SK-MEL-5 (cell line): ENCODE measurements at places on chromosomes 3 and 15. TPM values are rescaled to one million over a fixed set of nuclear protein-coding genes. Genes with fewer than 3 reads are reported as not detected.
A peak's percentile ranks its signal among the peaks of the same experiment; 100 is the strongest.

GRCh38 chr3:72199530-72199929 is 414.6 kb upstream of the PROK2 start:
- no peak for DNase-seq

DNA sequence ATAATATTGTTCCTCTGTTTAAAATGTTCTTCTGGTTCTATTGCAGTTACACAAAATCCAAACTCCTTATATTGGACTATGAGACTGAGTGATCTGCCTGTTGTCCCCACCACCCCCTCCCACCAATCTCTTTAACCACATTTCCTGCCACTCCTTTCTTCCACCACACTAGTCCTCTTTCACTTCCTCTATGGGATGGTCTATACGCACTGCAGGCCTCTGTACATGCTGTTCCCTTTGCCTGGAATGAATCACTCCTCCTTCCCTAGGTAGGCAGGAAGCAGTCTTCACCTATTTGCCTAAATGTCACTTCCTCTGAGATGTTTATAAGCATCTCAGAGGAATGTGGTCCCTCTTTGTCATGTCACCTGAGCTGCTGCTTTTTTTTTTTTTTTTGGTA is 4.0 kb downstream of the MAP2K1 start:
- no peak for DNase-seq

- peak; percentile 57 for DNase-seq
These were observed 14.6 kb downstream of the HDAC11 start for GRCh38 chr3:13494463-13495350.

DNA sequence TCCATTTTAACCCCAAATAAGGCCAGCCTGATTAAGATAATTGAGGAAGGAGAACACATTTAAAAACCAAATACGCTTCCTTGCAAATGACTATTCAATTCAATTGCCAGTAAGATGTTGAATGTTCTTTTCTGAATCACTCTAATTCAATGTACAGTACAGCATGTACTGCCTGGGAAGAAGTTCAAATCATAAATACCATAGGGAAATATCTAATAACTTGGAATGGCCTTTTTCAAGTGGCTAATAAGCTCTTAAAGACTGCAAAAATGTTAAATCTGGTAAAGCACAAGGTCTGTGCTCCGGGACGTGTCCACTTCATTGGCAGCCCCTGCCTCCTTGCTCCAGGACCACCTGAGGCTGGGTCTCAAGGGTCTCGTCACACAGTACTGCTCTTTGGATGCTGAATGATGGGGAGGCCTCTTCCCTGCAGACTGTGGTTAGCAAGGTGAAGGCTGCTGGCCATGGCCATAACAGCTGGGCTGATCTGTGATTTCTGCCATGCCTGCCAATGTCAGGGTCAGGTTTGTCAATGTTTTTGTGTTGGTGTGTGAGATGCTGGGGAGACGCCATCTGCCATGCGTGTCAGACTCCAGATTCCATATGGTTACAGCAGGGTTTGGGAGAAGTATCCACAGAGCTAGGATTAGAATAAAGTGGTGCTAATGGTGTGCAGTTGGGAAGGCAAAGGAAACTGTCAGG is 300.5 kb downstream of the ADAMTS17 start:
- DNase-seq: no peak

DNA sequence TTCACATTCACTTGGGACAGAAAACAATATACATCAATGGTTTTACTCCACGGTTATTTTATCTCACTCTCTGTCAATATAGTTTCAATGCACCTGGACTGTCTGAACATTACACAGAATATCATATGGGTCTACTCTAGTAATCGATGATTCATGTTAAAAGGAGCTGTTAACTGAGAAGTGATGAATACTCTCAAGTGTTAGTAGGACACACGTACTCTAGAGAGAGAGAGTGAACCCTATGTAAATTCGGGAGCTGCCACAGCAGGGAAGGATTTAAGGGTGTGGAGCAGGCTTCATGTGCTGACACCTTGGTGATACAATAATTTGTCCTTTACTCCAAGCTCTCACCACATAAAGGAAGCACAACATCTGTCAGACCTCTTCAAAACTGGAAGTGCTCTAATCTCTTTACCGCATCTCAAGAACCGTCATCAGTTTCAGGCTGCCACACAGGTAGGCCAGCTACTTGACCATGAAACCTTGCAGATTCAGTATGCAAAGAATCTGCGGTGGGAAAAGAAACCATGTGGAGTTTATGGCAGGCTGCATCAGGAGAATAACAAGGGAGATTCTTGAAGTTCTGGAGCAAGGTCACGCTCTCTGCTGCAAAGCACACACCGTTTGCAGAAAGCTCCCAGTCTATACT is 199.2 kb upstream of the TMC3 start:
- DNase-seq: no peak

- DNase-seq: no peak
These were observed 175.4 kb upstream of the LINGO1 start for GRCh38 chr15:77808075-77808474.

- DNase-seq: no peak
These were observed 70.4 kb upstream of the ATP11B start for GRCh38 chr3:182722907-182723306.

GRCh38 chr3:60552581-60552980 is 698.7 kb downstream of the FHIT start:
- no peak for DNase-seq

DNA sequence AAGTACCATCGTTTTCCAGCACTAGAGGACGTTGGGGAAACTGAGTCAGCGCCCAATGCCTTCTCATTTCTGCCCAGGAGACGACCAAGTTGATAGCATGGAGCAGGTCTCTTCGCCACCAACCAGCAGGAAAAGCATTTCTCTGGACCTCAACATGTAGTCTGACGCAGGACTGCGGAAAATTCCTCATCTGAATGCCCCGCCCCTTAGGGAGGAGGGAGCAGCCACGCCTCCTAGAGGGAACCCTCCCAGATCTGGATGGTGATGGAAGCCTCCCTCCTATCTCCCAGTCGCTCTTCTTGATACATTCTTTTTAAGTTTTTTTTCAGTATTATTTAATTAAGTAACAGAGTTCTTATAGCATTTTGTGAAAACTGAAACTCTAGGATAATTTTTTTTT is 17.4 kb upstream of the MINDY4B start:
- DNase-seq: peak; percentile 61

DNA sequence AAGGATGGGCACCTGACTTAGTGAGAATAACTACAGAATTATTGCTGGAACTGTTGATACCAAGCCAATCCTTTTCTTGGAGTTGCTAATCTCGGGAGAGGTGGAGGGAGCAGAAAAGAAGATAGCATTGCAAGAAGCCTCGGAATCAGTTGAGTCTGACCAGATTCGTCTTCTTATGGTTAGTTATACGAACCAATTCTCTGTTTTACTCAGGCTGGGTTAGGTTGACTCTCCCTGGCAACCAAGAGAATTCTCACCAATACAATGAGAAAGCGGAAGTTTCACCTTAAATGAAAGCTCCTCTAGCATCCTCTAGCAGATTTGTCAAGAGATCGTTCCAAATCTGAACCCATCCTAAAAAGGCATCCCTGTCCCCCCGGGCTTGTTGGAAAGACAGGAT is 43.5 kb upstream of the UBE2E1 start:
- no peak for DNase-seq

GRCh38 chr3:61702453-61702852 is 141.1 kb downstream of the PTPRG start:
- DNase-seq: no peak

- DNase-seq: no peak
These were observed 154.4 kb downstream of the RPLP1 start for GRCh38 chr15:69606921-69607500.

DNA sequence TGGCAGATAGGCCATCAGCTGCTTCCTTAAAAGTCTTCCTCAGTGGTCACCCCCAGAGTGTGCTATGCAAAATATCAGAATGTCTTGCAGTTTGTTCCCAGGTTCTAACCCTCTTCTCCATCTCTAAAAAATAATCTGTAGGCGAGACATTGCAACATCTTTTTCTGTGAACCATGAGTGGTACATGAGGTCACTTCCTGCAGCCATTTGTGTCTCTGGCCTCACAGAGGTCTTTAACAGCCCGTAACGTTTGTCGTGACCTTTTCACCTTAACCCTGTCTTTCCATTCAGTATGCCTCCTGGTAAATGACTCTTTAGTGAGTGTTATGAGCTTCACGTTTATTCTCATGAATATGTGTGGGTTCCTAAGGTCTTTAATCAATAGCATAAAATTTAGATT is 145.4 kb downstream of the KLHL25 start:
- DNase-seq: peak; percentile 17

DNA sequence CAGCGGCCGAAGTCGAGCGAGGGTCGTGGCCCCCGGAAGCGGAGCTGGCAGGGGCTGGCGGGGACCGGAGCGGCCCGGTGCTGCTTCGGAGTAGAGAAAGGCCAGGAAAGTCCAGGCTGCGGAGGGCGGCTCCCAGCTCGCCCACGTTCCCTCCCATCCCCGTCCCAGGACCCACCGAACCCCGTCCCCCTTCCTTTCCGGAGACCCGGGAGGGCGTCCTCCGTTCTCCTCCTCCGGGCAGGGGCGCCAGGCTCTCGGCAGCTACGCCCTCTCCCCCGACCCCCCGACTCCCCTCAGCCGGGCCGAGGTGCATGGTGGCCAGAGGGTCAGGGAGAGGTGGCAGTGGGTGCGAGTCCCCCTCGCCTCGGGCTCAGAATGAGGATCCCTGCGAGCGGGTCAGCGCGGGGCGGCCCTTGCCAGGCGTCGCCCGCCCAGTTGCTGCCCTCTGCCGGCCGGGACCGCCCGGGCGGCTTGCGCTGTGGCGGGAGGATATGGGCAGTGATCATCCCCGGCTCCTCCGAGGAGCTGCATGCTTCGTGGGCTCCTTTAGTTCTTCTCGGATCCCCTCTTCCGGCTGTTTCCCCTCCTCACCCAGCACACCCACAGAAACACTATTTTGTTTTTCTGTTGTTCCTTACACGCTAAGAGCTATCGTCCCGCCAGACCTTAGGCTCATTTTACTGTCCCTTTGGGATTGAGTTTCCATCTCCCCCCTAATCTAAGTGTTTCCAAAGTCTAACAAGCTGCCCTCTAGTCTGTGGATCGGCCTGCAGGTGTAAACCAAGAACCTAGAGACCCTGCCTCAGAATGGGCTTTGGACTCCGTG is 744 bp upstream of the ALDH1A2 start:
- peak; percentile 60 for DNase-seq

GRCh38 chr15:62378772-62379498 is 213.8 kb upstream of the C2CD4B start:
- no peak for DNase-seq

- no peak for DNase-seq
These were observed 46.4 kb downstream of the C2CD4B start for GRCh38 chr15:62118520-62119226.

- no peak for DNase-seq
These were observed 972.8 kb downstream of the PLOD2 start for GRCh38 chr3:145188079-145188770.

GRCh38 chr3:72418244-72418643 is 430.0 kb downstream of the SHQ1 start:
- no peak for DNase-seq

- peak; percentile 61 for DNase-seq
These were observed 108.1 kb downstream of the USP13 start for GRCh38 chr3:179760944-179761343.

- DNase-seq: no peak
These were observed 19.5 kb upstream of the FANCD2 start for GRCh38 chr3:10006762-10007090.

GRCh38 chr3:134795746-134796280 is 753 bp downstream of the EPHB1 start:
- DNase-seq: no peak

DNA sequence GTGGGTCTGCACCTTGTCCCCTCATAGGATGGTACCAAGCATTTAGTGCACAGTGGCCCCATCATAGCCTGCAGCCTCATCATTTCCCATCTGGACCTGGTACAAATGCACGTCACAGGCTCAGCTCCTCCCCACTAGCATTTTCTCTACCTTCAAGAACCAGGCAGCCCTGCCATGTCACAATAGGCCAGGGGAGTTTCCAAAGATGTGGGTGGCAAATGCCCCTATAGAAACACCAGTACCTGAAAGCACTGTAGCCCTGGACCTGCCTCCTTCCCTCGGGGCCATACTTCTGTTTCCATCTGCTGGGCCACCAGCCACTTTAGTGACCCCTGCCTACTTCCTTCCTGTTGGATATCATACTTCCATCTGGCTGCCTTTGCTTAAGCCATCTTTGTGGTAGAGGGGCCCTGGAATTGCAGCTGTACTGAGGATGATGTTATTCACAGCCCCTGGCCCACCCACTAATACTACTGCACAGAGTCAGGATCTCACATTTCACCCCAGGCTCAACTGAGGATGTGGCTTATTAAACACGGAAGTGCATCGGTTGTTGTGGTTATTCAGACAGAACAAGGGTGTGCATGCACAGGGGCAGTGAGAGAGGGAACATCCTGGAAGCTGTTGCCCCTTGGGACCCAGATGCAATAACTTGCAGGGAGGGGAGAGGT is 3.8 kb downstream of the TCTA start:
- DNase-seq: no peak

- DNase-seq: no peak
These were observed 274.0 kb downstream of the BBX start for GRCh38 chr3:107796791-107797190.

DNA sequence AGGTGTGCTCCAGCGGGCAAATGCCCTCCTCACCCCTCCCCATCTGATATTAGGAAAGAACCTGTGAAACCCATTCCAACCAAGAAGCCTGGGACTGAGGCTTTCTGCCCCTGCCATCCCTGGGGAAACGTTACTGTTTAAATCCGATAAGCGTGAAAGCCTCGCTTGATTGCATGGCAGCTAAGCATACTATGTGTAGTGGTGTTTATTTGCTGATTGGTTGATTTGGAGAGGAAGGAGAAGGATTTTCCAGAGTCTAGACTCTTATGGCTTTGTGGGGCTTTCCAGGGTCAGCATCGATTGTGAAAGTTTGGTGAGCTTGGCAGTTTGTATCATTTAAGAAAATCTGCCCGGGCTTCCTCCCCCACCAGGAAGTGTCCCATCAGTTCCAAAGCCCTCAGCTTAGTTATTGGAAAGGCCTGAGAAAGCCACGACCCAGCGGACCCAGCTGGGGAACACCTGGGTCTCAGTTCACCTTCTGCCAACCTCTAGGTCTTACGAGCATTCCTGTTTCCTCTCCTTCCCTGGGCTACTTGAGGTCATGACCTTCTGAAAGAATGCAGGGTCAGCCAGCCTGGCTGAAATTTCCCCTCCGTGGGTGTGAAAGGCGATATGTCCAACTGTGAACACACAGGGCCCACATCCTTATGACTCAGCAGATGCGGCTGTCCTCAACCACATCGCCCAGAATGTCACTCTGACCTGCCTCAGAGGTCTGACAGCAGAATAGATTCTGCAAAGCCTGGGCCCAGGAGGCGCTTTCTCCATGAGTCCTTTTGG is 62.8 kb upstream of the HERC1 start:
- DNase-seq: no peak

The LAMB2 gene
- 43.6 and 45.1 TPM in 2 replicates for total RNA-seq

The CHAC1 gene
- 77.3 and 91.0 TPM in 2 replicates for total RNA-seq

The GOLGA6B gene
- not detected in 2 replicates for total RNA-seq

The LYZL4 gene
- total RNA-seq: not detected in 2 replicates

The RLBP1 gene
- total RNA-seq: 33.8 and 37.2 TPM in 2 replicates

The PLCH1 gene
- total RNA-seq: 0.26 and 0.35 TPM in 2 replicates

The ACSBG1 gene
- total RNA-seq: 2.4 and 5.5 TPM in 2 replicates

The DLEC1 gene
- not detected in 2 replicates for total RNA-seq

The SNTN gene
- total RNA-seq: not detected in 2 replicates

The SERINC4 gene
- total RNA-seq: not detected in 2 replicates

The DGKG gene
- 4.7 and 5.2 TPM in 2 replicates for total RNA-seq
